T-helper 1 cell (primary cell): ENCODE measurements at places on chromosomes 5 and 9.

GRCh38 chr5:170292179-170293104 is 5.1 kb downstream of the LCP2 start:
- no peak for DNase-seq

GRCh38 chr5:41843456-41844370 is 26.5 kb downstream of the OXCT1 start:
- peak; percentile 33 for DNase-seq

GRCh38 chr5:68141494-68141893 is 74.1 kb upstream of the PIK3R1 start:
- DNase-seq: peak; percentile 21

- no peak for DNase-seq
These were observed 158.5 kb downstream of the TRPM3 start for GRCh38 chr9:70962761-70963440.

DNA sequence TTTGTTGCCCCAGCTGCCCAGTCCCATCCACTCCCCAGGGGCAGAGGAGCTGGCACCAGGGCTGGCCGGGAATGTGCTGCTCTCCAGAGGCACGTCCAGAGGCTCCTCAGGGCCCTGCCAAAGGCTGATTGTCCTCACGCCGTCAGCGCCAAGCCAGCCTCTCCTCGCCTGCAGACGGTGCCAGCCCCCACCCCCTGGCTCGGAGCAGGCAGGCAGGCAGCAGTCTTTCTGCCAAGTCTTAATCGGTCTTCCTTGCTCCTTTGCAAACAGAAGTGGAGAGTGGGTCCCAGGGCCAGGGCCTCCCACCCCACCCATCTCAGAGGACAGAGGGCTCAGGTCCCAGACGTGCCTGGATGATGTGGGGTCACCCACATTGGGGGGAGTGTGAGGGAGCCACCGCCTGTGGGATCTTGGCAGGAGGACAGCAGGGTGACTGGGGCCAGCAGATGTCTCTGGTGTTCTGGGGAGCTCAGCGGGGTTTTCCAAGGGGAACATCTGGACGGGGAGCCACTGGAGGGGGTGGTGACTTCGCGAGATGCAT is 36.3 kb downstream of the FAM163B start:
- DNase-seq: no peak

GRCh38 chr5:158682631-158683030 is 417.1 kb downstream of the EBF1 start:
- no peak for DNase-seq

- no peak for DNase-seq
These were observed 441.8 kb upstream of the SGCD start for GRCh38 chr5:155885199-155885598.

GRCh38 chr5:74378464-74378863 is 262.1 kb downstream of the ENC1 start:
- no peak for DNase-seq

DNA sequence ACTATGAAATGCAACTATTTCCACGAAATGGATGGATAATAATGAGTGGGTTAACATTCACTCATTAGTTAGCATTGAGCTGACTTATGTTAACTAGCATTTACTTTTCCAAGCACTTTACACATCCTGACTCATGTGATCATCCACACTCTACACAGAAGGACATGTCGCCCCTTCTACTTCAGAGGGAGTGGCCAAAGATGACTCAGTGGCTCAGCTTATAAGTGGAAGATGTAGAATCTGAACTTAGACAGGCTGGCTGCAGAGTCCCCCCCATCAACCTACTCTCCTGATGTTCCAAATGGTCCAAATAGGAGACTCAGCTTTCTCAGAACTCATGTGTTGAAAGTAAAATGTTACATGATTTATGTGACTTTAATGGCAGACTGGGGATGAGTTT is 146.0 kb downstream of the ADCY2 start:
- DNase-seq: no peak

- no peak for DNase-seq
These were observed 105.5 kb upstream of the ZNF462 start for GRCh38 chr9:106757514-106757913.

- peak; percentile 44 for DNase-seq
These were observed 37.9 kb downstream of the CYFIP2 start for GRCh38 chr5:157303667-157304327.

GRCh38 chr5:67941614-67942401 is 273.7 kb upstream of the PIK3R1 start:
- DNase-seq: no peak

- DNase-seq: no peak
These were observed 21.8 kb downstream of the C5orf22 start for GRCh38 chr5:31553863-31554262.
